NT2/D1 (cell line): ENCODE measurements at places on chromosomes 6 and 20.

GRCh38 chr6:72709431-72709830, 87.6 kb downstream of the KCNQ5 start:
- no peak for DNase-seq

- DNase-seq, result no peak
These were observed 110.1 kb downstream of the KIF13A start for GRCh38 chr6:17877196-17877894.

- DNase-seq, result no peak
These were observed 185.9 kb downstream of the MAFB start for GRCh38 chr20:40503119-40503518.

- DNase-seq, result no peak
These were observed 817 bp downstream of the ME1 start for GRCh38 chr6:83429857-83430610.

DNA sequence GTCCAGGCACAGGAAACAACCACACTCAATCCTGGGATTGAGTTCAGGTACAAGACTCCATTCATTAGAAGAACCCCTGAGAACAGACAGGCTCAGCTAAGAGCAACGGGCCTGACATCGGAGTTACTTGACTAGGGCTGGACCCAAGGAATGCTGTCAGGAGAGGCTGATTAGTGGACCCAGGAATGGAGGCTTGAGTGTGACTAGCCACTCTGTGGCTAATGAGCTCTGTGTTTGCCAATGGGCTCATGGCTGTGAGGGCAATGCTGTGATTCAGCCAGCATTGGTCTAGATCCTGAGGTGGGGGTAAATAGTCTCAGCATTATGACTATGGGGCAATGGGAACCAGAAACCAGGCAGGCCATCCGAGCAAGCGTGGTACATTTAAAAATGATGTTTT, 71.8 kb downstream of the RIOK1 start:
- no peak for DNase-seq

GRCh38 chr20:52601295-52601971, 370.7 kb upstream of the TSHZ2 start:
- no peak for DNase-seq

DNA sequence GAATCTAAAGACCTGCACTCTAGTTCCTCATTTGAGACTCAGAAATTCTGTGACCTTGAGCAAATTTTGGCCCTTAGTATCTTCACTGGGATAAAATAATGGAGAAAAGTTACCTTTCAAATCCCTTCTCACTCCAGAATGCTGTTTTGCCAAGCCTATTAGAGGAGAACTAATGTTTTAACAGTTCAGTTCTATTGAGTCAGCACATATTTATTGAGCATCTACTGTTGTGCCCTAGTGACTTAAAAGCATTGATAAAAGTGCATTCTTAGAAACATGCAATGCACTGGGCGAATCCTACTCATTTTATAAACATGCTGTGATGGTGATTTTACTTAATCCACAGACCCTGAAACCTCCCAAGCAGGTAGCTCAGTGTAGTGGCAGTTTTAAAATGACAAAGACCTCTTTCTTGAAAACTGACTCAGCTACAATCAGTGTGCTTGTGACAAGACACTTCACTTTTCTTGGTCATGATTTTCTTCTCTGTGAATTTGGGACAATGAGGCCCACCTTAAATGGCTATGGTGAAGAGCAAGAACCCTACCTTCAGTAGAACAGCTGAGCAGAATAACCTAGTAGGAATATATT, 312.0 kb downstream of the ALDH8A1 start:
- DNase-seq, result no peak

GRCh38 chr20:32685541-32686529, 12.1 kb upstream of the C20orf203 start:
- no peak for DNase-seq

DNA sequence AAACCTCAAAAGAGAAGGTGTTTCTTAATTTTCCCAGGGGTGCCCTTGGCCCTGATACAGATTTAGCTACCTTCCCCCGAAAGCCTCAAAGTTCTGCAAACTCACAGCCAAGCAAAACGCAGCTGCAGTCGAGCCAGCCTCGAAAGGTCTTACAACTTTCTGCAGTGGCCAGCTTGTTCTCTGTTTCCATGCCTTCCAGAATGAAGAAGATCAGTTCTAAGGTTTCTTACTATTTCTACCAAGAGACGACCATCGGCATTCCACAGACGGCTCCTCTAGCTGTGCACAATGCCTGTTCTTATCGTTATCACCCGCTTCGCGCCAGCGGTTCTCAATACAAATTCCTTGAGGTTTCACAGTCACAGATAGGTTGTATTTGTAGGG, 28.5 kb upstream of the CCR6 start:
- DNase-seq, result no peak

GRCh38 chr6:157066781-157067491, 256.4 kb downstream of the TMEM242 start:
- DNase-seq, result no peak

DNA sequence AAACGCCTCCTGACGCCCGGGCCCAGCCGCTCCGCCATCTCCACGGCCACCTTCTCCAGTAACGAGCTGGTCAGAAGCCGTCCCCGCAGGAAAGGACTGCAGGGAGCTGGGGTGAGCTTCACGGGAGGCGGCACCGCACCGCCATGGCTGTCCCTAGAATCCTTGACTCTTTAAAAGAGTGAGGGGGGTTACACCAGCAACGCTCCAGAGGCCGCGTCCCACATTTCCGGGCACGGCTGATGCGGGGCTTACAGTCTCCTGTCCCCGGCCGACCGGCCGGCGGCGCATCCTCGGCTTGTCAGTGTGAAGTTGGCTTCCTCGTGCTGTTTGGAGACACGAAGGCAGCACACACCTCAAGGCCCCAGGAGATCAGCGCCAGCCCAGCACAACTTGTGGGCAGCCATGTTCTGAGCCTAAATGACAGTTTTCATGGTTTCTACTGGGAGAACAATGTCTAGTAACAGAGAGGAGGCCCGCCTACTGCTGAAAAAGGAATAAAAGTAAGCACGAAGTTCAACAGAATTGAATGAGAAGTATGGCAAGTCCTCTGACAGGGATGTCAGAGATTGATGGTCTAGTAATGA, 30.4 kb downstream of the SLC2A4RG start:
- DNase-seq, result no peak

DNA sequence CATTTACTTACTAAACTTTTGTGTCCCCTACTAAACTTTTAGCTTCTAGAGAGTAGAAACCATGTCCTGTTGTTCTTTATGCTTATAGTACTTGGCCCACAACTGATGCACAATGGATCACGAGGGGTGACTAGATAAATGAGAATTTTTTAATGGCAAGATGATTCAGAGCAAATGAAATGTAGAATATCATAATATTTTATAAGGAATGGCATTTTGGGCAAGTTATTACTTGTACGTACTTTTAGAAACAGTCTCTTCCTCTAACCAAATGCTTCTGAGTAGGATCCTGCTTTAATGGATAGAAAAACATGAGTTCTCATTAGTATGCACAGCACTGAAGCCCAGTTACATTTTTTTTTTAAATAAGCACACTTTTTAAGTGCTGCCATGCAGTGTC, 336.3 kb downstream of the NRN1 start:
- no peak for DNase-seq

GRCh38 chr6:32568561-32568960, 21.1 kb downstream of the HLA-DRB1 start:
- DNase-seq, result no peak

GRCh38 chr20:52230409-52230808, 38.8 kb upstream of the ZFP64 start:
- DNase-seq, result no peak
